Ecto neural progenitor cell (in vitro differentiated cells): ENCODE measurements at places on chromosomes 2 and 18.

DNA sequence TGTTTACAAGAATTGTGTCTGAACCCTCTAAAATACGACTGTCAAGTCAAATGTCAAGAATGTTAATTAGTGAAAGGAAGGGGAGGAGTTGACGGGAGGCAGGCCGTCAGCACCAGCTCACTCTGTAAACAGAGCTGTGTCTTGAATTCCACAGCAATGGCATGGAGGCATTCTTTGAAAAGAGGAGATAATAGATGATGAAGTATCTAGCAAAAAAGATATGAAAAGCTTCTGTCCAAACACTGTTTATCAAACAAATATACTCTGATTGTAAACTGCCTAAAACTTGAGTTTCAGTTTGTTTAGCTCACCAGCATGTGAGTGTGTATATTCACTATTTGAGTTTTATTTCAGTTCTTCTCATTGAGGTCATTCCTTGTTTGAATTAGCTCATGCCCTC, 94.7 kb upstream of the CDC42EP3 start:
- no peak for DNase-seq

DNA sequence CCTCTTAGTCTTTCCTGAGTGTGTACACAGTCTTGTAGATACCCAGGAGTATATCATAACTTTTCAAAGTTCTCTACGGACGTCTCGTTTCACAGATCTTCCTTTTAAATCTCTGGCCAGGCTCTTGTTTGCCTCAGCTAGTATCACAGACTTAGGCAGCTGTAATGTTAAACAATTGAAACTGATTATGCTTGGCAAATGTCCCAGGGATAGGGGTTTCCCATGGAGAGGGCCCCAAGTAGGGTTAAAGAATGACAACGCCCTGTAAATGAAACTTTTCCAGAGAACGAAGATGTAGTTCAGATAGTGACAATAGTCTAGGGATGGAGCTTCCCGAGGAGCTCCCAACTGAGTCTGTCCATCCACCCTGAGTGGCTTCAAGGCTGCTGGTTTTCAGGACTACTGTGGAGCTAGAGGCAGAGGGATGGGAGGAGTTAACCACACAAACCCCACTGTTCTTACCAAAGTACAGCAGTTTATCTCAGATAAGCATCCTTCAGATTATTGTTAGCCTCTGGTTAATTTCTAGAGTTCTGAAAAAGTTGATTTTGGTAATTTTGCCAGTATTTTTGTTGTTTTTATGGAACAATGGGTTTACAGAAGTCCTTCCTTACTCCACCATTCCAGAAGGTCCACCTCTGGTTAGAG, 9.1 kb downstream of the NEURL3 start:
- DNase-seq, result no peak

DNA sequence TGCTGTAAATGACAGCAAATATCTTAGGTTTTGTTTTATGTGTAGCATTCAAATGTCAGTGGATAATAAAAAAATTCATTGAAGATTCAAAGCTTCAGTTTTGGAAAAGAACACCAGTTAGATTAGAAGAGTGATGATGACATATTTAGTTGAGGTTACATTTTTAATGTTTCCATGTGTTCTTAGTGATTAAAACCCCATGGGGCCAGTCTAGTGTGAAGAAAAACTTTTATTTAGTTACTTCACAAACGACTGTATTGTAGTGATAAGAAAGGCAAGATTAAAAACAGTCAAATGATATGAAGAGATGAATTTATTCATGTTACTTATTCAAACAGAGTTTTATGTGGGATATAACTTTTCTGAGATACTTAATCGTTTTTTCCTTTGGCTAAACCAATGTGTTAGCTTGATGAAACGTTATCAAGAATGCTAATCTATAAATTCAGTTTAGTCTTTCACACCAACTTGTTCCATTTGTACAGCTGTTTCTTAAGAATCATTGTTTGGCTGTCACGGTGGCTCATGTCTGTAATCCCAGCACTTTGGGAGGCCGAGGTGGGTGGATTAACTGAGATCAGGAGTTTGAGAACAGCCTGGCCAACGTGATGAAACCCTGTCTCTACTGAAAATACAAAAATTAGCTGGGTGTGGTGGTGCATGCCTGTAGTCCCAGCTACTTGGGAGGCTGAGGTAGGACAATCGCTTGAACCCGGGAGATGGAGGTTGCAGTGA, 11.6 kb downstream of the BMPR2 start:
- DNase-seq, result no peak

GRCh38 chr2:55223958-55224760, 7.9 kb downstream of the CLHC1 start:
- peak; percentile 52 for DNase-seq

GRCh38 chr2:65159906-65160305, 30.0 kb upstream of the RAB1A start:
- no peak for DNase-seq
